ENCODE measurements at places on chromosomes 2 and 18.

DNA sequence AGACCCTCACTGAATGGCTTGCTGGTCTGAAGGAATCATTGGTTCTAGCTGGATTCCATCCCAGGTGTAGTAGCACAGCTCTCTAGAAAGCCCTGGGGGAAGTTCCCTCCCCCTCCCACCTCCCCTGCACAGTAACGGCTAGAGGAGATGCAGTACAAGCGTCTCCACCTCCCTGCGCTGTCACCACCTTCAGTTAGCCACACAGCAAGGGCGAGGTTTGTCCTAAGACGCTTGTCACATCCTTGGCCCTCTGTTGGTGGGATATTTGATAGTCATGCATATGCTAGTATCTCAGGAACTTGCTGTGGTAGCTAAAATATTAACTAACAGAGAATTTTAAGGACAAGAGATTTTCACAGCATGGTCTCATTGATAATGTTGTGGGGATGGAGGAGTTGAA lies 19.4 kb downstream of the TRAPPC12 start:
- no peak overlapping the region for H3K27ac ChIP-seq
- H3K4me1 ChIP-seq = peaks cover 5% of the 10 kb centered on the region
- H3K27me3 ChIP-seq = no peaks in the 10 kb centered on the region

DNA sequence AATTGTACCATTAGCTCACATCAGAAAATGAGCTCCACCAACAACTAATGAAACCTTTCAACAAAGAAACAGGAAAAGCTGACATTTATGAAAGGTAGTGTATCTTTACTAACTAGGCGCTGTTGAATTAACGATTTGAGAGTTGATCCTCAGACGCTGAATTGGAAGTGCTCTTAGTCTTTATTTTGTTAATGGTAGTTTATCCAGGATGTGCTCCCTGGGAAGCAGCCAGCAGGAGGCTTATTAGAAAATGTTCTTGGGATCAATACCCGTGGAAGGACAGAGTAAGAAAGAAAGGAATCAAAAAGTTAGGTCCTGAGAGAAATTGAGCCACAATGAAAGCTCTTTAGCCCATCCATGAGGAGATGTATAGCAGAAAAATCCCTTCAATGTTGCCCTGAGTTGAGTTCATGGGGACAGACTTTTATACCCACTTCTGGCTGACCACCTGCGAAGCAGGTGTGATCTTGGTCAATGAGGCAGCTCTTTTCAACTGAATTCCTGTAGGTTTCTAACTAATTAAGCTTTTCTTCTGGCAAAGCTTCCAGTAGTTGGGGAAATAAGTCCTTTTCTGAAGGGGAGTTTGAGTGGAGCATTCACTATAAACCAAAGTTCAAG lies 492.6 kb upstream of the REG3G start:
- no peak for DNase-seq
- H3K36me3 ChIP-seq = no peaks in the 10 kb centered on the region
- no peak overlapping the region for H3K4me3 ChIP-seq
- no peaks in the 10 kb centered on the region for H3K27me3 ChIP-seq

- H3K36me3 ChIP-seq = peaks cover 80% of the 10 kb centered on the region
- H3K27ac ChIP-seq = no peak overlapping the region
- H3K4me3 ChIP-seq = no peak overlapping the region
- peaks cover 50% of the 10 kb centered on the region for H3K4me1 ChIP-seq
- DNase-seq = no peak
These were observed 21.3 kb downstream of the XRCC5 start for GRCh38 chr2:216130346-216130971.

DNA sequence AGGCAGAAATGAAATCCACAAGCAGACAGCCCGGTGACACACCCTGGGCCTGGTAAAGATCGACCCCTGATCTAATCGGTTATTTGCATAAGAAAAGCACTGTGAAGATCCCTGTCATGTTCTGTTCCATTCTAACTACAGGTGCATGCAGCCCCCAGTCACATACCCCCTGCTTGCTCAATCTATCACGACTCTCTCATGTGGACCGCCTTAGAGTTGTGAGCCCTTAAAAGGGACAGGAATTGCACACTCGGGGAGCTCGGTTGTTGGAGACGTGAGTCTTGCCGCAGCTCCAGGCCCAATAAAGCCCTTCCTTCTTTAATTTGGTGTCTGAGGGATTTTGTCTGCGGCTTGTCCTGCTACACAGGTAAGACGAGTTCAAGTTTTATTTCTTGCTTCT lies 13.4 kb upstream of the IL1B start:
- no peak overlapping the region for H3K27ac ChIP-seq
- peaks cover 21% of the 10 kb centered on the region for H3K27me3 ChIP-seq
- H3K4me3 ChIP-seq = no peak overlapping the region
- DNase-seq = no peak
- H3K36me3 ChIP-seq = no peaks in the 10 kb centered on the region

GRCh38 chr18:73756256-73757091 lies 391.2 kb downstream of the FBXO15 start:
- H3K4me3 ChIP-seq = no peak overlapping the region
- H3K36me3 ChIP-seq = no peaks in the 10 kb centered on the region
- no peak for DNase-seq
- no peaks in the 10 kb centered on the region for H3K4me1 ChIP-seq
- no peak overlapping the region for H3K27ac ChIP-seq

DNA sequence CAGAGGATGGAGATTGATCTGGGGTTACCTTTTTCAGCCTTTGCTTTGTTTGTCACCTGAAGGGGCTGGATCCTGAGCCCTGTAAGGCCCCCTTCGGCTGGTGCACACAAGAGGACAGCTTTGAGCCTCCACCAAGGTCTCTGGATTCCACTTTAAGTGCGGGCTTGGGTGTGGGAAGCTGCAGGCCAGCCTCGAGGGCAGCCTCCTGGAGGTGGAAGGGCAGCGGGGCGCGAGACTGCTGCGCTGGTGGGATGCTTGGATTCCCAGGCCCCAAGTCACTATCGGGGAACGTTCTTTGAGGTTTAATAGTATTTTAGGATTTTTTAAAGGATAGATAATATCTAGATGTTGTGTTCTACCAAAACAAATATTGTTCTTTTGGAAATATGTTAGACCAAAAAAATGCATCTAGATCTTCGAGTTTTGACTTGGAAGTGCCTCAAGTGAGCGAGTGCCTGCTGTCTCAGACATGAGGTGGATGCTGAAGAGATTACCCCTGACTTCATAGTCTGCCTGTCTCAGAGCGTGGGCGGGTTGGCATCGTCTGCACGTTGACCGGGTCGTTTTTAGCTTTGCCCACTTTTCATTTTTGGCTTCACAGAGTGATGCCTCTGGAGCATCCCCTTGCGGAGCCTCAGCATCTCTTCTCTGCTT lies 113.8 kb downstream of the AGAP1 start:
- no peak for DNase-seq
- H3K36me3 ChIP-seq = peaks cover 3% of the 10 kb centered on the region
- H3K27me3 ChIP-seq = no peaks in the 10 kb centered on the region
- H3K4me3 ChIP-seq = no peak overlapping the region
- no peaks in the 10 kb centered on the region for H3K4me1 ChIP-seq
- H3K27ac ChIP-seq = no peak overlapping the region

- H3K27me3 ChIP-seq = no peaks in the 10 kb centered on the region
- no peaks in the 10 kb centered on the region for H3K4me1 ChIP-seq
These were observed 160.7 kb downstream of the RAB3GAP1 start for GRCh38 chr2:135212757-135213156.

GRCh38 chr2:23602116-23602515 lies 217.1 kb downstream of the KLHL29 start:
- no peaks in the 10 kb centered on the region for H3K4me1 ChIP-seq
- no peak overlapping the region for H3K4me3 ChIP-seq
- H3K36me3 ChIP-seq = no peaks in the 10 kb centered on the region
- peaks cover 2% of the 10 kb centered on the region for H3K27me3 ChIP-seq

DNA sequence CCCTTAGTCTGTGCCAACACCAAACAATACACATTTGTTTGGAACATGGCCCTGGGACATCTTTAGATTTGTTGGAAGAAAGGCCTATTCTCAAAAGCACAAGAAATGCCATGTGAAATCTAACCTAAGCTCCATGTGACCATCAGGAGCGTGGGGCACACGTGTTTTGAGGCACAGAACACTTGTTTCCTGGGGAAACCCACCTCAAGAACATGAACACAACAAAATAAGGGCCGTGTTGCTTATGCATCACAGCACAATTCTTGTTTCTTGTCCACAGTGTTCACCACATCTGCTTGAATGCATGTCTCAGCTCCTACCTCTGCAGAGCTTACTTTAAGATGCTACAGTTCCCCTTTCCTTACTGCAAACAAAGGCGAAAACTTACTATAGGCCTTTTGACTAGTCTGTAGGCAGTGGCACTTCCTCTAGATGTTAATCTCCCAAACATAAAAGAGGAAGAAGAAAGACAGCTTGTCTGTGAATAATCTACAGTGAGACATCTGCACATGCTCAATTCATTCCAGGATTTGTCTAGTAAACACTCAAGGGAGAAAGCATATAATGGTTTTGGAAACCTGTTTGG lies 165.0 kb downstream of the ANKRD44 start:
- no peak for DNase-seq
- H3K27me3 ChIP-seq = no peaks in the 10 kb centered on the region
- H3K27ac ChIP-seq = peak overlapping the region; percentile 87
